ENCODE measurements at places on chromosomes 12 and 14.

DNA sequence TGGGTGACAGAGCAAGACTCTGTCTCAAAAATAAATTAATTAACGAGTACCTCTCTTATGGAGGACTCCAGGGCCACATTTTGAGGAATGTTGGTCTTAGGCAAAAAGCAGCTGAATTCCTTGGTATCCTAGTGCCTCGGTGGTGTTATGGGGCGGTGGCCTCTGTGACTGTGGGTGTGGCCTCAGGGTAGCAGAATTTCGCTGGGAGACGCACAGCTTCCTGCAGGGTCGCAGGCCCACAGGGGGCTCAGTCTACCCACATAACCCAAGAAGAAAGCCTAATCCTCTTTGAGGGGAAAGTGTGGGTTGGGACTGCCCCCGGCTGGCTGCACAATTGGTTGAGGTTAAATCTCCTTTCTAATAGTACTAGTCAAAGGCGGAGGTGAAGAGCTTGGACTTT lies 11.2 kb upstream of the SERPINA4 start:
- no peak for DNase-seq

DNA sequence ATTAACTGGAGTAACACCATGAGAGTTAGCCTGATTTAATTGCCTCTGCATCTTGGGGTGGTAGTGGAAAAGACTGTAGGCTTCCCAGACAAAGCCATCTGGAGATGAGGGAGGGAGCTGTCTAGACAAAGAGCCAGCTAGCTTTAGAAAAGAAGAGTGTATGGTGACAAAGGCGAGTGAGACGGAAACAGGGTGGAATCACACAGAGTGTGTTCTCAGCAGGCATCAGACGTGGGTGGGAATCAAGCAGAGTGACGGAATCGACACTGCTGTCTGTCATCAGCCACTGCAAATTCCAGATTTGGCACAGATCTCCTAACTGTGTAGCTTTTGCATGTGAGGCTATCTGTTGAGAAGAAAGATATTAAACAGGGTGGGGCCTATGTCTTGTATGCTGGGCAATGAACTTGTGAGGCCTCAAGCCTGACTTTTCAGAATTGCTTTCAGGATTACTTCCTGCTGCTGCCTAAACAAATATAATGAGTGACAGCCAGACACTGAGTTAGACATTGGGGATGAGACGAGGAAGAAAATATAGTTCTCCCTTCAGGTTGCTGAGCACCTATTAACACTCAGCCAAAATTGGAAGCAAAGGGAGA lies 236.5 kb upstream of the GRIP1 start:
- DNase-seq, result no peak

- no peak for DNase-seq
These were observed 2.1 kb upstream of the USP44 start for GRCh38 chr12:95553197-95553943.

DNA sequence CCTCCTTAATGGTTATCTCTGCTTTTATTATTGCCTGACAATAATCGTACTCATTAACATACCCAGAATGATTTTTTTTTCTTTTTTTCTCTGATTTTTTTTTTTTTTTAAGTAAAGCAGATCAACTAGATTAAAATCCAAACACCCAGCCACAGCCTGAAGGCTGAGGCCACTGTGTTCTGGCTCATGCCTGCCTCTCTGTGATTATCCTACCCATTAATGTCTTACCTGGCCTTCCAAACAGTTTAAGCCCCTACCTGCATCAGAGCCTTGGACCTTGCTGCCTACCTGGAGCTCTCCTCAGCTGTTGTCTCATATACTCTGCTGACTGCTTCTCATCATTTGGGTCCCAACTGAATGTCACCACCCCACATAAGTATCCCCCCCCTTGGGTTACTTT lies 6.8 kb upstream of the TMED10 start:
- no peak for DNase-seq

- peak; percentile 9 for DNase-seq
These were observed 37.8 kb upstream of the OR4E1 start for GRCh38 chr14:21711360-21711961.

GRCh38 chr14:63840981-63841380 lies 11.8 kb upstream of the SYNE2 start:
- no peak for DNase-seq

DNA sequence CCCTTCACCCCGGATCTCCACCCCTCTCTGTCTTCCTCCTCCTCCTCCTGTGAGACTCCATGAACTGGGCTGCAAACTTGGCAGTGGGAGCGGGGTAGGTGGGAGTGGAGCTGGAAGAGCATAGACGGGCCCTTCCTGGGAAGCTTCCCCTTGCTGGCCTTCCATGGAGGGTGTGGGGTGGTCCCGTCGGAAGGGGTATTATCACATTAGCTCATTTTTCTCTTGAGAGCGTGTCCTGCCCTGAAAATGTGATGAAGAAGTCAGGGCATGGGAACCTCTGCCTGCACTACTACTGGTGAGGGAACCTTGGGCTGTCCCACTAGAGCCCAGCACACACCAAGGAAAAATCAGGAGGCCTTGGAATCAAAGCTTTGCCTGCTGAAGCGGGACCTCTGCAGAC lies 66.5 kb downstream of the CACNA1C start:
- no peak for DNase-seq

- DNase-seq, result no peak
These were observed 475.6 kb upstream of the SOX5 start for GRCh38 chr12:24424889-24425600.

GRCh38 chr12:68028647-68029046 lies 39.4 kb downstream of the IFNG-AS1 start:
- no peak for DNase-seq

DNA sequence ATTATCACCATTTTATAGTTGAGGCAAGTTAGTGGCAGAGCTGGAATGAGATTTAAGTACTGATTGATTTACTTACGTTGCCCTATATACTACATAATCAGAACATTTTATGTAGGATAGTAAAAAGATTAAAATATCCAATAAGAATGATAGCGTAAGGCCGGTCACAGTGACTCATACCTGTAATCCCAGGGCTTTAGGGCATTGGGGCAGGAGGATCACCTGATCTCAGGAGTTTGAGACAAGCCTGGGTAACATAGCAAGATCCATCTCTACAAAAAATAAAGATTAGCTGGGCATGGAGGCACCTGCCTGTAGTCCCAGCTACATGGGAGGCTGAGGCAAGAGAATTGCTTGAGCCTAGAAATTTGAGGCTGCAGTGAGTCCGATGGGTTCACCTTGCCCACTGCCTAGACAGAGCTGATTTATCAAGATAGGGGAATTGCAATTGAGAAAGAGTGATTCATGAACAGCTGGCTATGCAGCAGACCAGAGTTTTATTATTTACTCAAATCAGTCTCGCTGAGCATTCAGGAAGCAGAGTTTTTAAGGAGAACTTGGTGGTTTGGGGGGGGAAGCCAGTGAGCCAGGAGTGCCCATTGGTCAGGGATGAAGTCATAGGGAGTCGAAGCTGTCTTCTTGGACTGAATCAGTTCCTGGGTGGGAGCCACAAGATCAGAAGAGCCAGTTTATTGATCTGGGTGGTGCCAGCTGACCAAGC lies 24.7 kb upstream of the SGPP1 start:
- no peak for DNase-seq

DNA sequence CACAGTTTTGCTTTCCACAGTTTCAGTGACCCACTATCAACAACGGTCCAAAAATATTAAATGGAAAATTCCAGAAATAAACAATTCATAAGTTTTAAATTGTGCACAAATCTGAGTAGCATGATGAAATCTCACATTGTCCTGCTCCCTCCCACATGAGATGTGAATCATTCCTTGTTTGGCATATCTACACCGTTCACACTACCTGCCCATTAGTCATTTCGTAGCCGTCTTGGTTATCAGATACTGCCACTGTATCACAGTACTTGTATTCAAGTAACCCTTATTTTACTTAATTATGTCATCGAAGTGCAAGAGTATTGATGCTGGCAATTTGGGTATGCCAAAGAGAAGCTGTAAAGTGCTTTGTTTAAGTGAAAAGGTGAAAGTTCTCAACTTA lies 145.3 kb downstream of the SLC5A8 start:
- DNase-seq, result no peak

GRCh38 chr12:1463073-1463905 lies 131.1 kb downstream of the FBXL14 start:
- no peak for DNase-seq

DNA sequence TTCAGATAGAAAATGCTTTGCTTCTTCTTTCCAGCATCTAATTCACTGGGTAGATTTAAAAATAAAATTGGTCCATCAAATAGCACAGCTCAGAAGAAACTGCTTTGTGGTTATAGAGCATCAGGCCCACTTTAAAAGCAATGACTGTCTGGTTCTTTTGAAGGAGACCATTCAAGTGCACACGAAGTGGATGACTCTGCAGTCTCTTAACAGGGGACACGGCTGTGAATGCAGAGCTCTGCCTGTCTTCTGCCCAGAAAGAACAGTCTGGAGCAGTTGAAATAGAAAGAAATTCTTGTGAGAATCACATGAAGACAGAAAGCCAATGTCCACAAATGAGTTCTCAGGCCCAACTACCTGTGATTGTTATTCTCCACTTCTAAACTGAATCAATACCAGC lies 138.7 kb upstream of the PLEKHA5 start:
- no peak for DNase-seq

- no peak for DNase-seq
These were observed 478.2 kb downstream of the TMEM117 start for GRCh38 chr12:44314007-44314500.

GRCh38 chr14:52977798-52978197 lies 26.9 kb upstream of the FERMT2 start:
- no peak for DNase-seq

- no peak for DNase-seq
These were observed 41.6 kb downstream of the DAD1 start for GRCh38 chr14:22547313-22547947.

DNA sequence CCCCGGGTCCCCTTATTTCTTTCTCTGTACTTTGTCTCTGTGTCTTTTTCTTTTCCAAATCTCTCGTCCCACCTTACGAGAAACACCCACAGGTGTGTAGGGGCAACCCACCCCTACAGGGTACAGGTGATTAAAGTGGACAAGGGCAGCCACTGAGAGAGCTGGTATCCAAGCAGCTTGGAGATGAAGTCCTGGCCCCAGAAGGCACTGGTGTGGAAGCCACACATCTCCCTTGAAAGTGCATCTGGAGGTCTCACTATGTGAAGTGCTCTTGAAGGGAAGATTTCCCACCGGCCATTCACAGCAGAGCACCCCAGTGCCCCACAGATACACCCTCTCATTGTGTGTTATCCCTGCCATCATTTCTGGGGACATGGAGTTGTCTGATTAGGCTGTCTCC lies 6.3 kb upstream of the BICD1 start:
- no peak for DNase-seq

- DNase-seq, result peak; percentile 1
These were observed 83.5 kb downstream of the SAMD4A start for GRCh38 chr14:54650331-54650958.

GRCh38 chr14:105858676-105859025 lies 332.3 kb downstream of the TMEM121 start:
- no peak for DNase-seq

GRCh38 chr14:23056956-23057756 lies at the start of gene CDH24:
TSS of gene CDH24 (minus strand) at chr14:23057520. CDS start at chr14:23055733, 1,787 bp downstream.
- no peak for DNase-seq

DNA sequence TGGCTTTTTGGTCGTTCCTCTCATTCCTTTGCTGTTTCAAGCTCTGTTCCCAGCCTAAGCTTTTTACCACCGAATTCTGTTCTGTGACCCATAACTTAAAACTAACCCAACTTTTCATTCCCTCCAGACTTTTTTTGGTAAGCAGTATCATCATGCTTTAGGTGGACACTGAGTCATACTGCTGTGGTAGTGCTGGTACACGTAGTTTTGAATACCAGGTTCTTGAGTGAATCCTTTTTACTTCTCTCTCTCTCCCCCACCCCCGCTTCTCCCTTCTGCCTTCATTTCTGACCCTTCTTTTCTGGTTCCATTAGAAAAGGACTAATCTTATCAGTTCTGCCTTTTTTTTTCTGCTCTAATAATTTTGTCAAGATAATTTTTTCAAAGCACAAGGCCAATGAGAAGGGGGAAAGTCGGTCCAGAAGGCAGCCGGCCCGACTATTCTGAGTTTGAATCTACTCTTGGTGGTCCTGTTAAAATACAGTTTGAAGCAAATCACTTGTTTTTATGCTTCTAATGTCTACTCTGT lies 2.3 kb upstream of the MDM2 start:
- DNase-seq, result no peak

DNA sequence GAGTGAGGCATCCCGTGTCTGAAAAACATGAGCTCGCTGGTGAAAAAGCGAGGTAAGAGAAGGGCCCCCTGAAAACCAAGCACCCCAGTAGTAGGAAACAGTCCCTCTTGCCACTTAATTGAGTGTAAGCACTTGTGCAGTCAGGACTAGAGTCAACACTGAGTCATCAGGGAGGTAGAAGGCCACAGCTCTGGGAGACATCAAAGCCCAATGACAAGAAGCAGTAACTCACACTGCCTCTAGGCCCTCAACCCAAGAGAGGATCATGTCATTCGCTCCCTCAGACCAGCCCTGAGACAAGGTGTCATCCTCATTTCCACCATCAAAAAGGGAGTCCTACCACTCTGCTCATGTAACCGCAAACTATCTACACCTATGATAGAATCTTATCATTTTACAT lies 17.8 kb downstream of the POMT2 start:
- no peak for DNase-seq

GRCh38 chr12:102816816-102817434 lies 100.1 kb downstream of the PAH start:
- no peak for DNase-seq

GRCh38 chr12:71092290-71092689 lies 65.5 kb downstream of the TSPAN8 start:
- no peak for DNase-seq

DNA sequence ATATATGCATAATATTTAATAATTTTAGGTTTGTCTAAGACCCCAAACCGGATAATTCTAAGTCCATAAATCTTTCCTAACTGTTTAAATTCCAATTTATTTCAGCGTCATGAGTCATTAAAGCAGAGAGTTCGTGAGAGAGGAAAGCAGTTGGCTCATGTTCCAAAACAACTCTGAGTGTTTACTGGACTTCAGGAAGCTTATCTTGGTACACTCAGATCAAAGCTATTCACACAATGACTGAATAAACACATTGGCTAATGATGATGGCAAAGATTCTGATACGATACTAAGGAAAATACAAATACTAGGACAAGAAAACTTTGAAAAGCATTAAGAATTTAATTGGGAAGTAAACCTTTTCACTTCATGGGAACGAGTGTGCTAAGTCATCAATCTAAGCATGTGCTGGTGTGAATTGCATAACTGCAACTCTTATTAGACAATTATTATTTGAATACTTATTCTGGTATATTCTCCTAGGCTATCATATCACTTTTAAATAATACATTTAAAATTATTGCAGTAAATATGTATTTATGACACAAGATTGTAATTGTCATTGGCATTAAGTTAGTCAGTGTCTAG lies 34.8 kb upstream of the CLEC14A start:
- no peak for DNase-seq

GRCh38 chr14:101359221-101360053 lies 201.9 kb upstream of the DIO3 start:
- no peak for DNase-seq

- DNase-seq, result no peak
These were observed 403.5 kb downstream of the SLC16A7 start for GRCh38 chr12:59999291-59999690.
